Skin of body (tissue), 3 donors: ENCODE measurements at places on chromosomes 7 and 10.

- DNase-seq, result no peak
Measured at GRCh38 chr7:32062150-32062549, 8.1 kb downstream of the PDE1C start.

GRCh38 chr10:47101196-47101595 is 190.0 kb downstream of the PTPN20 start:
- no peak for DNase-seq

DNA sequence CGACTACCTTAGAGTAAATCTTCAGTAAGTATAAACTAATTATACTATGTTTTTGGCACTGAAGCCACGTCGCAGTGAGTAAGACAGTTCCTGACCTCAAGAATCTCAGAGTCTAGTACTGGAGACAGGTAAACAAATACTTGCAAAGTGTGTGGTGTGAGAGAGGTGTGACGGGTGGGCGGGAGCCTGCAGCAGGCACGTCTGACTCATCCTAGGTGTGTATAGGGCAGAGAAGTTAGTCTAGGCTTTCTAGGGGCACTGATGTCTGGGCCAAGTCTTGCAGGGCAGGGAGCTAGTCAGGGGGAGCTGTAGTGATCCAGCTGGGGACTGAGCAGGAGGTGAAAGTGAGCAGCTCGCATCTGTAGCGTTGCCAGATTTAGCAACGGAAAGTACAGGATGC is 35.9 kb upstream of the SFTPD start:
- no peak for DNase-seq

DNA sequence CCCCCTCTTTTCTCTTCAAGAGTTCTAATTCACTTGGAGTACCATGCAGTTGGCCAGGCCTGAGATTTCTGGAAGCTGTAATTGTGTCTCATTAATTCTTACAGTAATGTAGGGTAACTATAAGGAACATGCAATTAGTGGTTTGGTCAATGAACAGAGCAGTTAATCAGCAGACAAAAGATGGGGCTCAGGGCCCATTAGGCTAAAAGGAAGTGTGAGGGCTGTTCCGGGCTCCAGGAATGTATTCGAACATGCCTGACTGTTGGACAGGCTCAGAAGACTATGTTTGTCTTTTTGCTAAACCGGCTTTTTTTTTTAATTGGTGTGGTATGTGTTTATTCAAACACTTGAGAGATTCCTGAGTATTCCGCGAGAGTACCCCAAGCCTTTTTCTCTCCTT is 42.5 kb upstream of the FZD8 start:
- no peak for DNase-seq

GRCh38 chr7:128801003-128801402 is 9.2 kb downstream of the CCDC136 start:
- DNase-seq, result no peak

DNA sequence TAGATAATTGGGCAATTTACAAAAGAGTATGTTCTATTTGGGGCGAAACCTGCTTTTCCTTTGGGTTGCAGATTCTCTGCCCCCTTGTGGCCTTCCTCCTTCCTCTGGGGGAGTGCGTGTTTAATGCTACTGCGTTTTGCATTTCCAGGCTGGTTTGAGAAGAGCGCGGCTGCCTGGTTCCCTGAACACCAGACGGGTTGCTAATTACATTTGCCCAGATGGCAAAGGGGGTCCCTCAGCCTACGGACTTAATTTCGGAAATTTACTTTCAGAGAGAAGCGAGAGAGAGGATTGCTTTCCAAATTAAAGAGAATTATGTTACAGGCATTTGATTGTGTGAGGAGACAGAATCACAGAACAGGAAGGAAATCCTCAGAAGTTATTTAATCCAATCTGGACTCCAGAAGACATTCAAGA is 91.9 kb upstream of the JAZF1 start:
- no peak for DNase-seq

GRCh38 chr7:150519310-150519709 is 4.6 kb downstream of the GIMAP7 start:
- DNase-seq, result no peak

DNA sequence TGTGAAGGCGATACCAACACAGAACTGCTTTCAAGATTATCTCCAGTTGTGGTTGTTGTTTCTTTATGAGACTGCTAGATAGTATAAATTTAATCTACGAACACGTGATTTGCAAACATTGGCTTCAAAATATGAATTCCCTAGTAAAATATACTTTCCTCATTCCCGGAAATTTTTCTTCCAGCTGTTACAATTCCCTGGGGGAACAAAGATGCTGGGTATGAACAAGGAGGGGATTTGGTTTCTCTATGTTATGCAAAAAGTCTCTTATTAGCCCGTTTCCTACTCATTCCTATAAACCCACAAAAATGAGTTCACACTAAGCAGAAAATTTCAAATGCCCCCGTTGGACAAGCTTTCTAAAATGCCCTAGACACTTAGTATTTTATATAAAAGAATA is 928.3 kb downstream of the CNTNAP2 start:
- DNase-seq, result no peak

DNA sequence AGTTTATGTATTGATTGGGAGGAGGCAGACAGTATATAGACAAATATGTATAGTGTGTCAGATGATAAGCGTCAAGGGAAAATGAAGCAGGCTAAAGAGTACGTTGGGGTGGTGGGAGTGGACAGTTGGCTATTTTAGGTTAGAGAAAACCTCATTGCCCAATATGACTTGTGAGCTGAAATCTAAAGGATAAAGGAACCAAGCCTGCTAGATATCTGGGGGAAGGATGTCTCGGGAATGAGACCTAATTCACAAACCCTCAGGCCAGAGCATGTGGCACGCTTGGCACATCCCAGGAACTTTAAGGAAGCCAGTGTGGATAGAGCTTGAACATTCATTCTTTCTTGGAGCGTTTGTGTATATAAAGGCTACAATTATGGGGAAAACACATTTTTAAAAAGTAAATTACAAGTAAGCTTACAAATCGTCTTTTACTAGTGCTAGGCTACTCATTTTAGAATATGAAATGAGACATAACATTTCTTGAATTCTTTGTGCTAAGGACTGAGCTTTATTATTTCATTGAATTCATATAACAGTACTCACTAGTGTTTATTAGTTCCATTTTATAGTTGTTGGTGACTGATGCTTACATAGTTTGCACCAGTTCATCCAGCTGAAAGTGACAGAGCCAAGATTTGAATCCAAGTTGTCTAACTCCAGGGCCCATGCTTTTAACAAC is 9.7 kb downstream of the FHIP2A start:
- no peak for DNase-seq

DNA sequence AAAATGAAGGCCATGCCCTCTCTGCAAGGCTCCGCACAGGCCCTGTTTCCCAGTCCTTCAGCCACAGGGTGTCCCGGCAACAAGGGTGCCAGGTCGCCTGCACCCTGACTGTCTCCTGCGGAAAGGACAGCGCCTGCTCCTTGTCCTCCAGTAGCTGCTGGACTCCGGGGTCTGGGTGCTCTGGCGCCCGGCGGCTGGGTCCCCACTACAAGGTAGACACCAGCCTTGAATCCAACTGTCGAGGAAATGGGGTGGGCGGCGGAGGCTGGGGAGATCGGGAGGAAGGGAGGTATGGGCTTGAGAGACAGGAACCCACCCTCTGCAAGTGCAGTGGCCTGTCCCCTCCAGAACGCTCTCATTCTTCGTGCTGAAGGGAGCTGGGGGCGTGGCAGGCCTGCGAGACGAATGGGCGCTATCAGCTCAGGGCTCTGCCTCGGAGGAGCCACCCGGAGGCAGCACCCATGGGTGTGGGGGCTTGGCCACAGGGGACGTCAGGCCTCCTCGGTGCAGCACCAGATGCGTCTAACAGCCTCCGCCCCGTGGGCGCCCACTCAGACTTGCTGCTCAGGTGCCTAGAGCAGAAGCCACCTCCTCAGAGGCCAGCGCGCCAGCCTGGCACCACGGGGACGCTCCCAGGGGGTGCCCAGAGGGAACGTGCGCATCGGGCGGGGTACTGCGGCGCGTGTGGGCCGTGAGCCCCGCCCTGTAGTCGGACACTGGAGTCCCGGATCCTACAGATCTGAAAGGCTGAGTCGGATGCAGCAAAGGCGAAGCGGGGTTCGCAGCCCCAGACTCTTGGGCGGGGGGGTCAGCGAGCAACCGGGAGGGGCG is 15.6 kb downstream of the ADAM8 start:
- no peak for DNase-seq

DNA sequence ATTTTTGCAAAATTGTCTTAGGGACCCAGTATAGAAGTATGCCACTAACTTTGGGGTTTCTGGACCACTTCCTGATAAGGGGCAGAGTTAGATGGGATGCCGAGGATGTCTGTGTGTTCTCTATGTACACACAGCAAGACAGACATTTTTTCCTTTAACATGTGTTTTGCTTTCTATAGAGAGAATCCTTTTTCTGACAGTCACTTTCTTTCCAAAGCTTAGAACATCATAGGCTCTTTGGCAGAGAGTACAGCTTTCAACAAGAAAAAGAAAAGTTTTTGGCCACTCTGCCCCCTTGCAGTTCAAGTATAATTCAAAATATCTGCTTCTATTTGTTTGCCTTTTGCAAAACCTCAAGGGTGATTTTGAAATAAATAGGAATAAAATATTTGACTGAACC is 44.1 kb downstream of the PAPSS2 start:
- peak; percentile 24 for DNase-seq

DNA sequence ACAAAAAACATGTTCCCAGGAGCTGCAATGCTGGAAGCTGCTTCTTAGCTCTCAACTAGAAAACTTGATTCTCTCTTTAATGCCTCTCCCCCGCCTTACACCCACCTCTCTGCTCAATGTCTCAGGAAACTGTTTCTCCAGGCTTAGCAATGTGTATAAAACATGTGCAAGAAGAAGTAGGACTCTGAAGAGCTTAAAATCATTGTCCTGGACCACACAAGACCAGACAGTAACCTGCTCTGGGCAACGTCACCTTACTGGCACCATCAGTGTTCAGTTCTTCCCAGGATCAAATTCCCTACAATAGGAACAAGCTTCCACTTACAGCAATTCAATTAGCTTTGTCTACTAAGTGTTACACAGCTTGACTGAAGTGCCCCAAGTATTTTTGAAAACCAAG is 104.9 kb downstream of the RAPGEF5 start:
- DNase-seq, result no peak

DNA sequence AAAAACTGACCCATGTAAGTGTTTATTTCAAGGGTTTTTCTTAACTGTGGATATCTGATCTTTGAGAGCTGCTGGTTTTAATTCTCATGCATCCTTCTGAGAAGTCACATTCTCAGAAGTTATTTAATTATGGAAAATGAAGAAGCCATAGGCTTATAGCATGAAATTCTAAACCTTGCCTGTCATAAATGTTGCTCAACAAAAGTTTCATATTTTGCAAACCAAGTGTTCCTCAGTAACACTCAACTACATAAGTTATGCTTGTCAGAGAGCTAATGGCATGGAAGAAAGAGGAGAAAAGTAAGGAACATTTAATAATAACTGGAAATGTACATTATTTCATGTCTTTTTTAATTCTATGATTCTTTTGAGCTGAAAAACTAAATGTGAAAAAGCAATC is 78.6 kb upstream of the MPP7 start:
- peak; percentile 73 for DNase-seq

DNA sequence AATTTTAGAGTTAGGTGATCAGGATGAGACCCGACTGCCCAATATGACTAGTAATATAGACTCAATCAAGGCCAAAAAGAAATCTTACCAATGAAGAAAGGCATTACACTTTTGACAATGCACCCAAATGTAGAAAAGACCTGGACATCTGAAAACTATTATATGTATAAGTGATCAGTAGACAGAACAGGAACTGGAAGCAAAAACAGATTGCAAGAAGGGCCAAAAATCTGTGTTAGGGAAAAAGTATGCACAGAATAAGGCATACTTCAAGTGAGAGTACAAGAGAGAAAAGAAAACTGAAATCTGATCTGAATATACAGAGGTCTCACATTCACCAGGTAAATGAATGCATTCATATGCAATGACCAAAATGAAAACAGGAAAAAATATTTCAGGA is 107.0 kb downstream of the GNAI1 start:
- no peak for DNase-seq

DNA sequence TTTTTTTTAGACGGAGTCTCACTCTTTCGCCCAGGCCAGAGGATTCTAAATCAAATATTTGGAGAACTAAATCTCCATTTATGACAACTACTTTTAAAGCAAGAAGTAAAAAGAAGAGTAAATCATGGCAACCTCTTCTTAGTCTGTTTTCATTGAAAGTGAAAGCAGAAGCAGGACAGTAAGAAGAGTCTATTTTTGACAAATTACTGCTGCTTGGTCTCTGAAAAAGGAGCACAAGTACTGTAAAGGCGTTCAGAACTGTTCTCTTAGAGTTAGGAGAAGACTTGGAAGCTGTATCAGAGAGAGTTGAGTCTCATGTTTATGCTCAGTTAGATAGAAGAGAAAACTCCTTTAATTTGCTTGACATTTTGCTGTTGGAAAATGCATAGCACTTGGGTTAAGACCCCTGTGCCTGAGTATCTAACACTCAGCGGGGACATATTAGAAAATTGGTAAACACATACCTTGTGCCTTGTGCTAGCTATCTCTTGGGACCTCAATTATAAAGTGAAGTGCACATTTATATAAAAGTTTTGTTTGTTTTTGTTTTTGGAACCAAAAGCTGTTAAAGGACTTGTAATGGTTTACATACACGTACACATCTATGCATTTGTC is 433.0 kb downstream of the ANKRD7 start:
- DNase-seq, result no peak

DNA sequence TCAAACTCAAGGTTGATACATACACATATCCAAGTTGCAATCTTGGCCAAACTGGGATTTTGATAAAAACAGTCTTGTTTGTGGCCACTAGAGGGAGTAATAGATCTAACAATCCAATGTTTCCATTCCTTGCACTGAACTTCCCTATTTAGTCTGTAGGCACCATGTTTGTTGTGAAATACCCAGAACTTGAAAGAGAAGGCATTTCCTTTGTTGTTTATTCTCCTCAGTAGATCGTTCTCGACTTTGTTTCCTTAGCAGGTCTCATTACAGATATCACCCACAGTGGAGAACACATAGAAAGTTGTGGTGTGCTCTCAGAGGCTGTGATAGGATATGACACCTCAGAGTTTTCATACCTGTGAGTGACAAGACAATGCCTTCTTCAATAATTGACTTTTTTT is 70.3 kb upstream of the MXI1 start:
- DNase-seq, result peak; percentile 91

- DNase-seq, result no peak
Measured at GRCh38 chr7:92053312-92053711, 81.0 kb downstream of the CYP51A1 start.

DNA sequence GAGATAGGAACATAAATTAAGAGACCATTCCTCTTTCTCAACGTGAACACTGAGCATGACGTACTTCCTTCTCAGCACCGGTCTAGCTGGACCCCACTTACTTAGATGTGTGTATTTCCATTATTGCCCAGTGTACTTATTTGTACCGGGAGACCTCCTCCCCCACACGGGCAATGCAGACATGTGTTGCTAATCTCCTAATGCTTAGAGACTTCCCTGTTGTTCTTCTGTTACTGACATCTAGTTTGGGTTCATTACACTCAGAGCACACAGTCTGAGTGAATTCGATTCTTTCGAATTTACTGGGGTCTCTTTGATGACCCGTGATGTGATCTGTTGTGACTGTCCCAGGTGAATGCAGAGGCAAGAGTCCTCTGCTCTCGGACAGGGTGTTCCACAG is 260.0 kb downstream of the MAD1L1 start:
- DNase-seq, result no peak

GRCh38 chr10:43076876-43077420 is at the start of gene RET:
RET (plus strand) TSS chr10:43077069; CDS start chr10:43077259, 190 bp downstream.
- no peak for DNase-seq

GRCh38 chr7:120925392-120925791 is 25.2 kb upstream of the ING3 start:
- DNase-seq, result no peak

GRCh38 chr10:66838656-66839055 is 87.2 kb upstream of the LRRTM3 start:
- DNase-seq, result no peak

- no peak for DNase-seq
Measured at GRCh38 chr7:46651561-46652088, 730.6 kb upstream of the IGFBP3 start.
